ENCODE measurements at places on chromosomes 6 and 20.

DNA sequence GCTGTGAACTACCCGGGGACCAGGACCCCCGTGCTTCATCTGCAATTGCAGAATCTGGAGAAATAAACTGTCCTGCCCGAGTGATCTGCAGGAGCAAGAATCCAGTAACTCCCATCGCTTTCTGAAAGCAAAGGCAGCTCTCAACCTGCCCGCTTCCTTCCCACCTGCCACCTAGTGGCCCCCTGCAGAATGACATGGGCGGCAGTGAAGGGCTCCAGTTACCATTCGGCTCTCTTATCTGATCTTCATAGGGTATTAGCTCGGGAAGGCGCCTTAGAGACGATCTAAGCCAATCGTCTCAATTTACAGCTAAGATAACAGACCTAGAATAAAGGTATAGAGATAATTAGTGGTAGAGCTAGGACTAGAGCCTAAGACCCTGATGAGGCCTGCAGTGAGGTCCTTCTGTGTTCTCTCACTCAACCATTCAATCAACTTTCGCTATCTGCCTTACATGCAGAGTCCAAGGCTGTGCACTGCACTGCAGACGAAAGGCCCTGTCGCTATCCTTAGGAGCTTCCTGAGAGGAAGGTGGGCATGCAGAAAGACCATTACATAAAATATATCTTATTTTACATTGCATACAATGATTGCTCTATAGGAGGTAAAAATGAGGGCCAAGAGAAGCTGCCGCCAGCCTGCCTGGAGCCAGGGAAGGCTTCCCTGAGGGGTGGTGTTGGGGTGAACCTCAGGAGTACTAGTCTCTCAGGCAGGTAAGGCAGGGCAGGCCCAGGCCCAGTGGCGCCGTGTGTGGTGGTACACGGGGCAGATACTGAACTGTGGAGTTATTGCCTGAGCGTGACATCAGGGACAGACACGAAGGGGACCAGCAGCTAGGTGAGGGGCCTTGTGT lies 7.1 kb upstream of the PSMG4 start:
- peak; percentile 89 for DNase-seq

GRCh38 chr20:45835825-45836224 lies 2.2 kb downstream of the SNX21 start:
- no peak for DNase-seq

DNA sequence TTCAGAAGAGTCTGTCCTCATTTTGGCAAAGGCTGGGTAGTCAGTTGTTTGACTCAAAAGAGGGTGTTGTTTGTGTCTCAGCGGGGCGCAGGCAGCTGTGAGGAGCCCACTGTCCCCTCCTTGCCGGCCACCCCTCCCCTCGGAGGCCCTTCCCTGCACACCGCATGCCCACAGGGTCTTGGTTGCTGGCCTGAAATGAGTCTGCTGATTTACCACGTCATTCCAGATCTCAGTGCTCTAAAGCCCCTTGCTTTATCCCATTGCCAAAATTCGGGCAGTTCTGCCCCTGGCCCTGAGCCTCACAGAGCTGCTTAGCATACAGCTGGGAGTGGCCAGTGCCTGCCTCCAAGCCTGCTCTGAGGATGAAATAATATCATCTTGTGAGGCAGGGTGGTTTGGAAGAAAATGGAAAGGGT lies 220.7 kb downstream of the UST start:
- peak; percentile 53 for DNase-seq

DNA sequence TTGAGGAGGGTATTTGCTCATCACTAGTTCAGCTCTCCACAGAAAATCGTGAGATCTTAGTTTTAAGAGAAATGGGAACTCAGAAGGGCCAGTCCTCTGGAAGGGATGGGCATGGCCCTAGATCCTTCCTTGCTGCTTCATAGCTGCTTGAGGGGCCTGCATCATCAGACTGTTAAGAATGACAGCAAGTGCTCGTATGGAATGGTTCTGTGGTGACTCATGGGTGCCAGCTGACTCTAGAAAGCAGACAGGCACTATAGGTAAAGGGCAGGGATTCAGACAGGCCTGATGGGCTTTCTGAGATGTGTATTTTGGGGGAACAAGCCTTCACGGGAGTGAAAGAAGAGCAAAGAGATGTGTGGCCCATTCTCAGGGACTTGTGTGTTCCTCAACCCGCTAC lies 90.8 kb downstream of the MYLK4 start:
- DNase-seq: no peak

DNA sequence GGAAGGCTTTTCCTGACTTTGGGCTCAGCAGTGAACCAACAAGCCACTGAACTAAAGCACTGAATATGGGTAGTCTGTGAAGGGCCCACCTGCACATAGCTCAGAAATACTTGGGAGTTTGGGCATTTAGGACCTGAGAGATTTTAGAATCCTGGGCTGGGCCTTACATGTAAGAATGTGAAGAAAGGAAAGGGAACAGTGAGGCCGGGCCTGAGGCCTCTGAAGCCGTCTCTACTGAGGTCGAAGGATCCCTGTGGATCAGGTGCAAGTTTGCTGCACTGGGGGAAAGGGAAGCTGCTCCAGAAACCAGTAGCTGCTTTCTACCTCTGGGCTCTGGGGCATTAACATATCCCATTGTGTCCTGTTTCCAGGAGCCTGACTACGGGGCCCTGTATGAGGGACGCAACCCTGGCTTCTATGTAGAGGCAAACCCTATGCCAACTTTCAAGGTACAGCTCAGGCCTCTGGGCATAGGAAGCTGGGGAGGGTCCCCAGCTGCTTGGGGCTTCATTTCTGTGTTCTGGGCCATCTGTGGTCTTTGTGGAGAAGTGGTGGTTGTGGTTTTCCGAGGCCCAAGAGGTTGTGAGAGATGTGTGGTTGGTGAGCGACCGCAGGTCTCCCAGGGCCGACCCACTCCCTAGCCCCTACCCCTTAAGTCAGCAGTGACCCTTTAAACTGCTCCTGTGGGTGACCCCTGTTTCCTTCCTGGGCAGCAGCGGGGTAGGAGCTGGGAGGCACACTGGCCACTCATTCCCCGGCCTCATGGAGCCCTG lies 30.3 kb downstream of the PLCG1 start:
- no peak for DNase-seq

DNA sequence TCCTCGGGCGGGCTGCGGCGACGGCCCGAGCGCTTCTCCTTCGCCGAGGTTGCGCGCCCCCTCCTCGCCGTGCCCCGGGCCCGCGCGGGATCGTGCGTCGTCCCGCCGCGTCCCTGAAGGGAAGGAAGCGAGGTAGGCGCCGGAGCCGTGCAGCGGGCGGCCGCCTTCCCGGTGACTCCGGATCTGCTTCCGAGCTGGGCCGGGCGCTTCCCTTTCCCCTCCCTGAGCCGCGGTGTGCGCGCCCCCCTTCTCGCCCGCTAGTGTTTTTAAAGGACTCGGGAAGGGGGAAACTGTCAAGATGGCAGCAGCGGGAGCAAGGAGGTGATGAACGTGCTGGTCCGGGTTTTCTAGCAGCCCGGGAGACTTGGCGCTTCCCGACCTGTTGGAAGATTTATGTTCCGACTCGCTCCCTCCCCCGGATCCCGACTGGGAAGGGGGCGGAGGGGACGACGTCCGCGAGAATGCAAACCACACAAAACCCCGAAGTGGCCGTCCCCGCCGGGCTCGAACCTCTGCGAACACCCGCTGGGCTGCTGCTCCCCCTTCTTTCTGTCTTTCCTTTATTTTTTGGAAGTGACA lies 744 bp upstream of the FOXO3 start:
- DNase-seq: peak; percentile 96

DNA sequence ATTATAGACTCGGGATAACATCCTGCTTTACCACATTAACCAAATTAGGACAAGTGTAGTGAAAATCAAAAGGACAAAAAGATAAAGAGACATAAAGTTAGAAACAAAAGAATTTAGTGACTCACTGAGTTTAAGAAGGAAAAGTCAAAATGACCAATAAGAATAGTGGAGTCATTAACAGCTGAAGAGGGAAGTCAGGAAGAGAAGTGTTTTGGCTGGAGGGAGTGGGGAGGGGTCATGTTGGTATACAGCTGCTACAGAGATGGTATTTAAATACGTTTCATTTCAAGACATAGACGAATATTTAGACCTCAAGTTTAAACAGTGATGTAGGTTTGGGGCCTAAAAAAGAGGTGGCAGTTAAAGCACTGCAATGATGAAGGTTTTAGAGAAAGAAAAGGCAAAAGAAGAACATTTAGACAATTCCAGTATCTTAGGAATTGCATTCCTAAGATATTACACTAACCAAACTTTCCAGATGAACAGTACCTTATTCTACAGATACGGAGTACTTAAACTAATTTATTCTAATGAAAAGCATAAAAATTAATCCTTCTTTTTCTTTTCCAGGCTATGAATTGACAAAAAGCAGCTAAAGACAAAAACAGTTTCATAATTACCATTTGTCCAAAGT lies 10.6 kb downstream of the FKBP5 start:
- DNase-seq: no peak

- DNase-seq: no peak
Measured at GRCh38 chr6:16909658-16910360, 148.5 kb upstream of the ATXN1 start.

DNA sequence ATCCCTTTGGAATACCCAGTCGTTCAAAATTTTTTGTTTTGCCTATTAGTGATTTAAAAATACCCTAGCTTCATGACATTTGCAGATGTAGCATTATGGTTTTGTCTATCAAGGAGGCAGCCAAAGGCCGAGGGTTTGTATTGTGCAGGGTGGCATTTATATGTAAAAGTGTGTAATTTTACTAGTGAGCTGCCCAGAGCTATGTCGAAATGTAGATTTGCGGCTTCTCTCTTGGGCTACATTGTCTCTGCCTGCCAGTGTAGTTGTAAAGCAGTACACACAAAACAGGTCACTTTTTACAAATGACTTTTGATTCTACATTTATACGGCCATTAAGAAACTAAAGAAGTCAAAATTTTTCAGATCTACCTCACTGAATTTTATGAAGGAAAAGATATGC lies 87.7 kb downstream of the TSHZ2 start:
- DNase-seq: no peak

- no peak for DNase-seq
Measured at GRCh38 chr6:169967687-169968086, 216.3 kb downstream of the ERMARD start.

DNA sequence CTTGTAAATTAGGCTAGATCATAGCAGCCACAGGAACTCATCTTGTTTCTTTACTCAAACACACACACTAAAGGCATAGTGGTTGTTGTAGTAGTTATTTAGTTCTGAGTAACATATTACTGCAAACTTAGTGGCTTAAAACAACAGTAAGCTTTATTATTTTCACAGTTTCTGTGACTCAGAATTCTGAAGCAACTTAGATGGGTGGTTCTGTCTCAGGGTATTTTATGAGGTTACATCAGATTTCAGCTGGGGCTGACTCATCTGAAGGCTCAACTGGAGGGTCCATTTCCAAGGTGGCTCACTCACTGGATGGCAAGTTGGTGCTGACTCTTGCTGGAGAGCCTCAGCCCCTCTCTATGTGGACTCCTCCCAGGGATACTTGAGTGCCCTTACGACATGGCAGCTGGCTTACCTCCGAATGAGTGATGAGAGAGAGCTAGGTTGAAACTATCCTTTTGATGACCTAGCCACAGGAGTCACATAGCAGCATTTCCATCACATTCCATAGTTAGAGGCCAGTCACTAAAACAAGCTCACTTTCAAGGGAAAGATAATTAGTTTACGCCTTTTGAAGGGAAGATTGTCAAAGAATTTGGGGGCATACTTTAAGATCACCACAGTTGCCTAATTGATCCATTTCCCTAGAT lies 136.5 kb upstream of the PRND start:
- DNase-seq: no peak

- no peak for DNase-seq
Measured at GRCh38 chr6:121876721-121877120, 441.3 kb downstream of the GJA1 start.

DNA sequence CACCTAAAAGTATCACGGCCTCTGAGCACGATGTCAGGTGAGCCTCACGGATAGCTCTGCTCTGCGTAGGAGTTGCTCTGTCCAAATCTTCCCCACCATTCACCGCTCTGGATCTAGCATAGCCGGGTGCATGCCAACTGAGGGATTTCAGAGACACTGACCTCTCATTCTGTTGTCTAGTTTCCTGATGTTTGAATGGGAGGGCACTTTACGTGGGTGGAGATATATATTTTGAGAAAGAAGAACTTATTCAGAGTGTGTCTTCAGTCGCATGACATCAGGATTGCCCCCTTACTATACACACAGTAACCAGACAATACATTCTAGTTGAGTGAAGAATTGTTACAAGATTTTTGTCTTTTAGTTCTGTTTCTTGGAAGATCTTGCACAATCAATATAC lies 96.5 kb upstream of the CITED2 start:
- no peak for DNase-seq

- DNase-seq: no peak
Measured at GRCh38 chr6:15901141-15902115, 227.5 kb upstream of the MYLIP start.
